ENCODE measurements at places on chromosomes 6 and 20.

DNA sequence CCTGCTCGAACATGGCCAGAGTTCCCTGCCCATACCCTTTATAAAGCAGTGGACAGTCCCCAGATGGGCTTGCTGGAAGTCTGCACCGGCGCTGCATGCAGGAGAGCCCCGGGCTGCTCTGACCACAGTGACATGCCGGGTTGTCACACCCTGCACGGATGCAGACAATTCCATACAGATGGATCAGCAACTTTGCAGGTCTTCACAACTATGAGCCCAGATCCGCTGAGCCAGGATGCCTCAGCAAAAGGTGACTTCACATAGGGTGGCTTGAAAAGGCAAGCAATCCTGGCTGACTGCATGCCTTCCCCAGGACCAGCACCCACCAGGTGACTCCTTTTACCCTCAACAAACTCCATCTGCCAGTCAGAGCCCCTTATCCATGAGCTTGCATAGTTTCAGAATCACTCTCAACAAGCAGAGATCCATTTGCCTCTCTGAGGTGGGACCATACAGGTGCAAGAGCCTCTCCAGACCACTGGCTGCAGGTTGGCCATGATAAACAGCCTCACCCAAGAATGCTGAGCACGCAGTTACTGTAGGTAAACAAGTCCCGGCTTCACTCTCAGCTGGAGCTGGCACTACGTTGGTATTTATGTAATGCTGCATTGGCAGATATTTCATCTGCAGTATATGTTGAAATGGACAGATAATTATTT lies 183.0 kb upstream of the QKI start:
- no peak for DNase-seq

- no peak for DNase-seq
Observed at GRCh38 chr6:170290296-170291128, at the start of gene DLL1. TSS of gene DLL1 (minus strand) at chr6:170291078. CDS start at chr6:170290139, 939 bp downstream.

GRCh38 chr6:34273242-34273805 lies 24.5 kb upstream of the SMIM29 start:
- DNase-seq, result no peak

- no peak for DNase-seq
Observed at GRCh38 chr20:21322921-21323331, 19.8 kb downstream of the XRN2 start.

GRCh38 chr20:48789781-48790472 lies 37.9 kb downstream of the PREX1 start:
- no peak for DNase-seq
